Smooth muscle cell of the brain vasculature (primary cell): ENCODE measurements at places on chromosomes 11 and 22.

- DNase-seq, result no peak
Measured at GRCh38 chr22:38602166-38602565, 32.2 kb upstream of the DMC1 start.

- no peak for DNase-seq
Measured at GRCh38 chr11:24513479-24514218, 16.8 kb downstream of the LUZP2 start.

DNA sequence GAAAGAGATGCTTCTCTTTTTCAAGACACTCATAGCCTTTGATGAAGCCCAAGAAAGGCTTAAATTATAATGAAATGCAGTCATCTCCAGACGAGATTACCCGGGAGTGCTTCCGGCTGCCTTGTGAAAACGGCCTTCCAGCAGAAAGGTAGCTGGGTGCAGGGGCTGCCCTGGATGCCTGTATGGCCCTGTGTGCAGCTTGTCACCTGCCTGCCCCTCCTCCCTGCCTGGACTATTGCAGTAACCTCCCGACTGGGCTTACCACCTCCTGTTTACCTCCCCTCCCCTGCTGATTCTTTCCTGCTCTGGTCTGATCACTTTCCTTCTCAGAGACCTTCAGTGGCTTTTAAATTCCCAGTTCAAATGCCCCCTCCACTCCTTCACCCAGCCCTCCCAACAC, 126.4 kb upstream of the SYT13 start:
- no peak for DNase-seq

GRCh38 chr11:35675901-35676610, 13.5 kb downstream of the TRIM44 start:
- DNase-seq, result peak; percentile 17

- DNase-seq, result no peak
Measured at GRCh38 chr11:76666408-76666807, 4.1 kb downstream of the LRRC32 start.

DNA sequence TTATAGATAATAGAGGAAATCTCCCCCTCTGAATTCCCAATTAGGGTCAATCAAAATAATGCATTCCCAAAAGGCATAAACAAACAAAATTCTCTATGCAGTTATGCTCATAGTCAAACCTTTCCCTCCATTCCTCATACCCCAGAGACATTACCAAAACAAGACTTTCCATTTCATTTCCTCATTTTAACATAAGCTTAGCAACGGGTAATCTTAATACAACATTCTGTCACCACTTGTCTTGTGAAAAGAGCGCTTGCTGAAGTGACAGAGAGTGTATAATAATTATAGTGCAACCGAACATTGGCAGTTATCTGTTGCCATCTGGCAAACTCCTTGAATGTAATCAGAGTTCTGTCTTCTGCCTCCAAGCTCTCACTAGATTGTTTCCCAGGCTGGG, 1.2 kb upstream of the SLN start:
- no peak for DNase-seq

- no peak for DNase-seq
Measured at GRCh38 chr11:83361831-83362230, 75.7 kb upstream of the CCDC90B start.

- DNase-seq, result no peak
Measured at GRCh38 chr11:65416841-65417701, 5.5 kb upstream of the NEAT1 start.

DNA sequence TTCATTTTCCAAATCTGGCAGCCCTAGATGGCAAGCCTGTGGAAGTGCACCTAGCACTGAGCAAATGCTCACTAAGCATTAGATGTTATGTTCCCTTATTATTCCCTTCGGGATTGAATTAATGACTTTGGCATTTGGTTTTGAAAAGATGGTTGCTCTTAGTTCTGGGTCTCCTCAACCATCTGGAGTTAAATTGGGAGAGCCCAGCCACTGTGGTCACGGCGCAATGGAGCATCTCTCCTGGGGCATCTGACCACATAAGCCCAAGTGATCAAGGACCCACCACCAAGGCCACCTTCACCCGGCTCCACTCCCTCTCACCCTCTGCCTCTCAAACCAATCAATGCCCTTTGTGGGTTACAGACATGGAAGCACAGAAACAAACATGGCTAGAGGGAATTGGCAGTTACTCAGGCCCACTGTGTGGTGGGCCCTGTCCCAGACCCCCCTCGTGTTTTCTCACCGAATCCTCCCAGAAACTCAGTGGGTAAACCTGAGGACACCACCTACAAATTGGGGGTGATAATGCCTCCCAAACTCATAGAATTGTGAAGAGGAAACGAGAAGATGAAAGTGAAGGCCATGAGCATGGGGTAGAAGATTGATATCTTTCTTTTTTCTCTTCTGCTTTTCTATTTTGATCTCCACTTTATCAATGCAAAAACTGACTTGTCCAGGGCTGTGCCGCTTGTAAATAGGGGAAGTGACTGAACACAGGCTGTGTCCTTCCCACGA, 52.2 kb downstream of the IRAG1 start:
- DNase-seq, result no peak

DNA sequence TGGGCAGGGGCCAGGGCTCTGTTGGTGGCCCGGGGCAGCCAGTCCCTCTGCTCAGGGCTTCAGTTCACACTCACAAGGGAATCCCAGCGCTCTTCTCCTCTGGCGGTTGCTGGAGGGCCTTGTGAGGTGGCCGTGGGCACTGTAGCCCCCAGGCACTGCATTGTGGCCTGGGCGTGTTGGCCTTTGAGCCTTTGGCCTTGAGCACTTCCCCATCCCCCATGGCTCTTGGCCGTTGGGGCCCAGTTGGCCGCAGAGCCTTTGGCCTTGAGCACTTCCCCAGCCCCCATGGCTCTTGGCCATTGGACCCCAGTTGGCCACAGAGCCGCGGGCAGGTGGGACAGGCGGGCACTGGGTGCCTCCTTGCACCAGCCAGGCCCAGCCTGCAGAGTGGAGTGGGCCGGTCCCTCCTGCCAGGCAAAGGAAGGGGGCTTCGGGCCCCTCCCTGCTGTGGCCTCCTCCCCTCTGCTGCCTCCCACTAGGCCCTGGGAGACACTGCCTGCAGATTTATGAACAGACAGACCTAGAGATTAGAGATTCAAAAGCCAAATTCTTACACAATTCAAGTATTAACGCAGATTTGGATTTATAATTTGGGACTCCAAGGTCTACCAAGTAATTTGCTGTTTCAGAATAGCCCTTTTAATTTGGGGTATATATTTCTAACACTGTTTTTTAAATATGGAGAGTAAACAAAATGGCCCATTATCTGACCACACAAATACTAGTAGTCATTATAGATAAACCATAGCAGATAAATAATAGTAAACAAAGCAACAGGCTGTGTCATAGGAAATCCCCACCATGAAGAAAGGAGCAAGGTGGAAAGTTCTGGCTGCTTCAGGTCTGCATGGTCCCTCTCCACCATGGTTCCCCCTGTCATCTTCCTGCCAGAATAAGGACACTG, 18.2 kb upstream of the TXNRD2 start:
- DNase-seq, result no peak

- peak; percentile 35 for DNase-seq
Measured at GRCh38 chr11:109405671-109406070, 16.3 kb upstream of the C11orf87 start.

- no peak for DNase-seq
Measured at GRCh38 chr11:70487160-70487559, 88.8 kb downstream of the CTTN start.

DNA sequence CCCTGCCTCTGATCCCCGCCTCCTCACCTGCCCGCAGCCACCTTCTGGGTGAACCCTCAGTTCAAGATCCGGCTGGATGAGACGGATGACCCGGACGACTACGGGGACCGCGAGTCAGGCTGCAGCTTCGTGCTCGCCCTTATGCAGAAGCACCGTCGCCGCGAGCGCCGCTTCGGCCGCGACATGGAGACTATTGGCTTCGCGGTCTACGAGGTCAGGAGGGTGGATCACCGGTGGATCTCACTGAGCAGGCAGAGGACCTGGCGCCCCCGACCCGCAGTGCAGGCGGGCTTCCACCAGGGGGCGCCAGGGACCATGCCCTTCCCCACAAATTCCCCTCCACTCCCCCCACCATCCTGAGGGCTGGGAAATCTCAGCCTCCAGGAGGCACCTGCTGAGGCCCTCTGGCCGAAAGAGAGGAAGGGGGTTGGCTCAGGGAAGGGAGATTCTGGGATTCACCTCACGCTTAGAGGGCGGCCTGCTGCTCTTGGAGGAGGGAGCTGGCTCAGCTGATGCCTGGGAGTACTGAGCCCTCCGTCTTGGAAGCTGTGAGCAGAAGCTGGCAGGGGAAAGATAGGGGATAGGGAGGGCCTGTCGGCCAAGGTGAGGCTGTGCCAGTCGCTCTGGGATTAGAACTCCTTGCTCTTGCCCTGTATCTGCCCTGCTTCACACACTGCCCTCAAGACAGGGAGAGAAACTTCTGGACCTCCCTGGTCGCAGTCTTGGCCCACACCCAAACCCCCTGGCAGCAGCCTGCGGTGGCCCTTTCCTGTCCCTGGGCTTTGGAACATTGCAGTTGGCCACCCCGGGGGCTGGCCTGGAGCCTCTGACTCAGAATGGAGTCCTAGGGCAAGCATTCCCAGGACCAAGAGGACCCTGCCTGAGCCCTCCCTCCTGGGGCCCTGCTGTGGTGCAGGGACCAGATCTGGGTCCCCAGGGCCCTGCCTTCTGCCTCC, 23.2 kb downstream of the CAPN1 start:
- DNase-seq, result no peak

DNA sequence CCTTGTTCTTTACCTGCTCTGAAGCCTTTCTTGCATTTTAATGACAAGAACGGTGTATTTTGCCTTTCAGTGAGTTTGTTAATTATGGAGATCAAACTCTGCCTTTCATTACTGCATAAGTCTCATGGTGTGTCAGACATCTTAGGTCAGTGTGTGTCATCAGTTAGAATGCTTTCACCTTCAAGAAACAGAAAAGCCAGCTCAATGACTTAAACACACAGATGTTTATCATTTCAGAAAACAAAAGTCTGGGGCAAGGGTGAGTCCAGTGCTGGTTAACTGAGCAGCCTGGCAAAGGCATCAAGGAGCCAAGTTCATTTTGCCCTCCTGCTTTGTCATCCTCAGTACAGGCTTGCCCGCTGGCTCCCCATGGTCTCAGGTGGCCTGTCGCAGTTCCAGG, 54.5 kb downstream of the PACS1 start:
- DNase-seq, result no peak
